Stimulated activated CD8-positive, alpha-beta memory T cell treated with anti-CD3 and anti-CD28 coated beads, Interleukin-4, amount 100 ng/mL, for 24 hours (primary cell): ENCODE measurements at places on chromosomes 2 and 18.

GRCh38 chr2:54858021-54858681, 134.7 kb downstream of the EML6 start:
- no peak for DNase-seq

GRCh38 chr2:47509250-47509649, 106.3 kb downstream of the MSH2 start:
- DNase-seq = no peak

- DNase-seq = no peak
These were observed 65.3 kb downstream of the TNS1 start for GRCh38 chr2:217937446-217937845.

- DNase-seq = no peak
These were observed 34.0 kb downstream of the LOXHD1 start for GRCh38 chr18:46622999-46623398.

DNA sequence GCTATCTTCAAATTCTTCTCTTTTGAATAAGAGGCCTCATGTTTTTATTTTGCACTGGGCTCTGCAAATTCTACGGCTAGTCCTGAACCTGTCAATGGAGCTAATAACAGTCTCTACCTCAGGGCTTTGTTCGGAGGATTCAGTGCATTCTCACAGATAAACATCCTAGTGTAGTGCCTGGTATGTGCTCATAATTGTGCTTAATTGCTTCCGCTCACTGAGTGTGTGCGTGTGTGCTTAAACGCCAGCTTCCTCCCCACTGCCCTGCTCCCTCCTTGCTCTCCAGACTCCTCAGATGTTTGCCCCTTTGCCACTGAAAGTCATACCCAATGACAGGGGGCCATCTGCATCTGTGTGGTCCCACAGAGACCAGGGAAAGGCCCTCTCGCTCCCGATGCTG, 6.7 kb downstream of the GYPC start:
- DNase-seq = no peak

GRCh38 chr2:199196686-199197085, 261.1 kb downstream of the SATB2 start:
- no peak for DNase-seq

GRCh38 chr2:7030810-7031209, 113.6 kb downstream of the RNF144A start:
- no peak for DNase-seq

GRCh38 chr18:75405351-75405750, 22.2 kb downstream of the SMIM21 start:
- no peak for DNase-seq

DNA sequence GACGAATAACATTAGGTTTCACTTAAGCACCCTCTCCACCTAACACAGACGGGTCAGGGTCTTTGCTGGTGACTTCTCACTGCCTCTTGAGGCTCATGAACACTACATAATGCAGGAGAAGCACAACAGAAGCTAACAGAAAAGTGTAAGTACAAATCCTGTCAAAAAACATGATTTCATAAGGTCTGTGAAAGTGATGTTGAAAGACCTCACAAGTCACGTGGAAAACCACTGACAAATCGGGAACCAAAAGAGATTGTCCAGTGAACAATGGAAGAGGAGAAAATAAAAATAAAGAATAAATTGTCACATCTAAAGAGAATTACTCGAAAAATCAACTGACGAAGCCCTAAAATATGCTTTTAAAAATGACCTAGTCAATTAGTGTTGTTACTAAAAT, 14.0 kb downstream of the PSD4 start:
- no peak for DNase-seq

DNA sequence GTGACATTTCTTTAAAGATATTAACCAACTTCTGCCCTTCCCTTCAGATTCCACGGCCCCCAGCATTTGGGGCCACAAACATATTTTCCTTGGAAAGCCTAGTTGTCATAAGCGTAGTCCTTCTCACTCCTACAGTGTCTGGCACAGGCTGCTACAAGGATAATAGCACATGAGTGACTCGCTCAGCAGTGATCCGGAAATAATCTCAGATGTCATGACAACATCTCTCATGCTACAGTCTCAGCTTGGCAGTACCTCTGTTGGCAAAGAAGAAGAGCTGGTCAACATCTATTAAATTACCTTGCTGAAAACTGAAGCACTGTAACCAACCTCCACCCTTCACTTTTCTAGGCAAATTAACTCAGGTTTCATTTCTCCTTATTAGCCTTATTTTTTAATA, 351.7 kb downstream of the RAD51AP2 start:
- no peak for DNase-seq

- DNase-seq = no peak
These were observed 192.2 kb downstream of the HDAC4 start for GRCh38 chr2:239208465-239209180.

DNA sequence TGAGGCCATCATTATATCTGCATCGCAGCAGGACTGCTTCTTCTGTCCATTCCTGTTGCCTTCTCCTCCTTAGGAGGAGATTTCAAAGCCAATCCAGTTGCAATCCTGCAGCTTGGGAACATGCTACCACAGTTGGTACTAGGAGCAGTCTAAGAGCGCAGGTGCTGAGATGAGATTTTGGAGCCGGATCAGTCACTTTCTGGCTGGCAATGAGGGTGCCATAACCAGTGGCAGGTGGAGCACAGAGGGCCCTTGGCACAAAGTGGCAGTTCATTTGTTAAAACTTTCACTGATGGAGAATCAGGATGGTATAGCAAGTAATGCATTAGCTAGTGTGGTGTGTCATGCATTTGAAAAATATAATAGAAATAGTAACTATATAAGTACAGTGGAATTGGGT, 173.7 kb upstream of the ATP5MC3 start:
- DNase-seq = no peak

GRCh38 chr2:239222312-239222660, 178.5 kb downstream of the HDAC4 start:
- DNase-seq = no peak

DNA sequence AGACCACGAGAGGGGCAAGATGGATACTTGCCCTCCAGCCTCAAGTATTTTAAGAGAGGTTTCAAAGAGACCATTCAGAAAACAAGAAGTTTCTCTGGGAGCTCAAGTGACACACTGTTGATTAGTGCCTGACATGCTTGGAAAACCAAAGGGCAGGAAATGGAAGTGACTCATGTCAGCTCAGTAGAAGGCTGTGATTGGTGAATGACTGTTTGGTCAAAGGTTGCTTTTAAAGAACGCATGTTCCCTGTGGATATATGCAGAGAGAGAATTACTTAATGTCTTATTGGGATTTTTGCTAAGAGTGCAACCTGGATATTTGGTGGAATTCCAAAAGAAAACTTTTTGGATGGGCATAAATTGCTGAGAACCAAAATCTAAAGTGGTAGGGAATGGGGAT, 549.9 kb downstream of the XIRP2 start:
- no peak for DNase-seq

- DNase-seq = no peak
These were observed 64.9 kb upstream of the WIPF1 start for GRCh38 chr2:174662459-174662858.

DNA sequence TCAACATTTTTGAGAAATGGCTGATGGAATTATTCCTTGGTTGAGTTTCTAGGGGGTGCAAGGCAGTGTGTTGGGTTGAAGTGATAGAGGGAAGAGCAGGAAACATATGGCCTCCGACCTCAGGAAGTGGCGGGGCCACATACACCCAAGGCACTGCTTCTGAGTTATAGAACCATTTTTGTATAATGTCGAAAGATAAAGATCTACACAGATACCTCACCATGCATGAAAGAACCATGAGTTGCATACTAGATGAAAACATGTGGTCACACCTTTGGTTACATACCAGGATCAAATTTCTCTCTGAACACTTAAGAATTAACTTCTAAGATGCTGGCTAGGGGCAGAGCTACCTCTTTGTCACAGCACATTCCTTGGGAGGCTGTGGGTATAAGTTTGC, 23.2 kb downstream of the LAMA3 start:
- DNase-seq = no peak

DNA sequence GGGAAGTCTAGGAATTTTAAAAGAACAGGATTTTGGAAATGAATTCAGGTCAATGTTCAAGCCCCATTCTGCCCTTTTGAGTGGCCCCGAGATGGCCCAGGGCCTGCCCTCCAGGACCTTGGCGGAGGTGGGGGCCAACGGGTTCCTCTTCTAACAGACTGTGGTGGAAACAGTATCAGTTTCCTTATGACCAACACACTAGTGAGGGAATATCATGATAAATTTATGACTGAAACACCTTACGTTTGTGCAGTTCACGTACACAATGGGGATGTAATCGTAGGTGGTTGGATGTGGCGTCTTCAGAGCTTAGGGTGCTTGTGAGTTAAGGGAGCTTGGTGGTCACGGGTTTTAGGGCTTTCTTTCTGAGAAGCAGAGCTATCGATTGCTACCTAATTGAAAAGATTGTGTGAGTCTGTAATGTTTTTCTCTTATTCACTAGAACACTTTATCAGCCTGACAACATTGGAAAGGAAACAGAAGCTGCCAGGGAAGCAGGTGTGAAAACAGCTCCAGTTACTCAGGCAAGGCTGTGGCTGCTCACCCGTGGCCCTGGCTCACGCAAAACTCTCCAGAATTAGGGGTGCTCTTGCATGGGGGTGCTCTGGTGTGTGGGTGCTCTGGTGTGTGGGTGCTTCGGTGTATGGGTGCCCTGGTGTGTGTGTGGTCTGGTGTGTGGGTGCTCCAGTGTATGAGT, 165.3 kb downstream of the SNTG2 start:
- DNase-seq = no peak

- DNase-seq = no peak
These were observed 71.9 kb downstream of the BIN1 start for GRCh38 chr2:127034883-127035611.

- DNase-seq = no peak
These were observed 34.8 kb downstream of the PPP1R1C start for GRCh38 chr2:182020286-182021070.

GRCh38 chr2:20443276-20443920, 3.5 kb upstream of the RHOB start:
- DNase-seq = no peak

DNA sequence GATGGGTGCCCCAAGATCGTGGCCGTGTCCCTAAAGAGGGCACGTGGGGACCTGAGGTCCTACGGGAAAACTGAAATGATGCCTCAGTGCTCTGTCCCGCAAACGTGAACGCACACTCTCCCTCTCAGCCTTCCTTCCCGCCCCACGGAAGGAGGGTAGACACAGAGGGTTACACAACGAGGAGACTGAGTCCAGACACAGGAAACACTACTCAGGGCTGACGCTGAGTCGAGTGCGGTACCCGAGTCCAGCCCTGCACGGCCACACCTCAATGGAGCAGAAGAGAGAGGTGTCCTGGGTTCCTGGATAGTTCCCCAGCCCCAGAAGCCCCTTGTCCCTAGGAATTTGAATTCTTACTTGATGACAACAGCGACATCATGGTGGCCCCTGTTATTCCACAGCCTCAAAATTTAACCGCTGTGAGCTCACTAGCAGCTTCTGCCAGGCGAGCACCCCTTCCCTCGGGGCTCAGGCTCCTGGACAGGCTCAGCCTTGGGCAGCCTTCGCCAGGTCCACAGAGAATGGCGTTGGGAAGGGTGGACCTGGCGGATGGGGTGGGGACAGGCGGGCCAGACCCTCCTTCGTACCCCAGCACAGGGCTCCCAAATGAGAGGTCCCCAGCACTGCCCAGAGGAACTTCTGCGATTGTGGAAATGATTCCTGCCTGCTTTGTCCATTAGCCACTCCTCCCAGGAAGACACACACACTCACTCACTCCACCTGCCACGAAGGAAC, 980 bp upstream of the RNPEPL1 start:
- DNase-seq = no peak

DNA sequence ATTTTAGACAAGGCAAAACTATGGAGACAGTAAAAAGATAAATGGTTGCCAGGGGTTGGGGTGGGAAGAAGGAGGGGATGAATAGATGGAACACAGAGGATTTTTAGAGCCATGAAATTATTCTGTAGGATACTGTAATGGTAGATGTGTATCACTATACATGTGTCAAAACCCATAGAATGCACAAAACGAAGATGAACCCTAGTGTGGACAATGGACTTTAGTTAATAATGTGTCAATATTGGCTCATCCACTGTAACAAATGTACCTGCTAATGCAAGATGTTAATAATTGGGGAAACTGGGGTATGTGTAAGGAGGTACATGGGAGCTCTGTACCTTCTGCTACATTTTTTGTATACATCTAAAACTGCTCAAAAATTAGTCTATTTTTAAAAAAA, 1.8 kb upstream of the CD302 start:
- no peak for DNase-seq

DNA sequence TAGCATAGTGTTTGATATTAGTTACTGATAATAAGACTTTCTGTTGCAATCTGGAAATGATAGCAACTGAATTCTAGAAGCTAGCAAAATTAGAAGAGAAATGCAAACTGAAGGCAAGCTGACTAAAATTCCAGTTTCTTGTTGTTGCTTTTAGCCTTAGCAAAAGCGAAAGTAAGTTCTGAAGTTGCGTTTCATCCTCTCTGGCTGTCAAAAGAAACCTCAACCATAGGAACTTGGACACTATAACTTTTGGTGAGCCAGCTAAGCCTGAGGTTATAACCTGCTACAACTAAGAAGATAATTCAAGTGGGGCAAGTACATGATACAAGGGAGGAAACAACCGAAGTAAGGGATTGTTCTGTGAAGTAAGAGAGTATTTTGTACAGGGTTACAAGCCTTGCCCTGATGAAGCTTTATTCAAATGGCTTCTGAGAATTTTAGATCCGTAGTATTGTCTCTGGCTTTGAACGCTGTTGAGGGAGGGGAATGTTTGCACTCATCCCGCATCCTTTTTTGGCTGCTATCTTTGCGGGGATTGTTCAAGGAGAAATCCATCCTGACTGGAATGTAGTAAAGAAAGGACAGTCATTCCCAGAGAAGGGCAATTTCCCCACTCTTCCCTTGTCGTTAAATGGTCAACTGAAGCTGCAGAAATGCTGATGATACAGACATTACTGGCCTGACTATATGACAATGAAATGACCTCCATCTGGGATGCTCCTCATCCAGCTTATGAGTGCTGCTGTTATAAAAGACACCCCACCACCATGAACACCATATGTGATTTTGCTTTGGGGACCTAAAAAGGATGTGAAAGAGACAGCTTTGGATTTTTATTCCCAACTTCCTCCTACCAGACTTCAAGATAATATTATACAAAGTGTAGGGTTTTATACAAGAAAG, 7.0 kb upstream of the TMX3 start:
- no peak for DNase-seq

- no peak for DNase-seq
These were observed 94.7 kb downstream of the ANKRD44 start for GRCh38 chr2:197215748-197216360.

DNA sequence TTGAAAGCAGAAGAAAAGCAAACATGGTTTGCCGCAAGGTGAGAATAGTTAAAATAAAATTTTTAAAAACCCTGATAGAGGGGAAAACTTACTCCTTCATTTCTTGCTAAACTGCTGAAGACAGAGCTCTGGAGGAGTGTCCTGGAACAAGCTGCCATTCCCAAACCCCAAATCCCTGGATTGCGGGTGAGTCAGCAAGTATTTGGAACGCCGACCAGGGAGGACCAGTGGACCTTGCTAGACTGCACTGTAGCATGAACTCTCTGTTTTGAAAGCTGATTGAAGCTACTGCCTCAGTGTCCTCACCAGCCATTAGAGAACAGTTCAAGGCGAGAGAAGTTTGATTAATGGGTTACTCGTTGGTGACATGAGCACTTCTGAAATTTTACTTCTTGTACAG, 99.4 kb upstream of the RASGRP3 start:
- DNase-seq = no peak
